ENCODE measurements at places on chromosomes 2 and 18.

- no peak for DNase-seq
Measured at GRCh38 chr18:45280481-45281276, 334.6 kb upstream of the SLC14A2 start.

DNA sequence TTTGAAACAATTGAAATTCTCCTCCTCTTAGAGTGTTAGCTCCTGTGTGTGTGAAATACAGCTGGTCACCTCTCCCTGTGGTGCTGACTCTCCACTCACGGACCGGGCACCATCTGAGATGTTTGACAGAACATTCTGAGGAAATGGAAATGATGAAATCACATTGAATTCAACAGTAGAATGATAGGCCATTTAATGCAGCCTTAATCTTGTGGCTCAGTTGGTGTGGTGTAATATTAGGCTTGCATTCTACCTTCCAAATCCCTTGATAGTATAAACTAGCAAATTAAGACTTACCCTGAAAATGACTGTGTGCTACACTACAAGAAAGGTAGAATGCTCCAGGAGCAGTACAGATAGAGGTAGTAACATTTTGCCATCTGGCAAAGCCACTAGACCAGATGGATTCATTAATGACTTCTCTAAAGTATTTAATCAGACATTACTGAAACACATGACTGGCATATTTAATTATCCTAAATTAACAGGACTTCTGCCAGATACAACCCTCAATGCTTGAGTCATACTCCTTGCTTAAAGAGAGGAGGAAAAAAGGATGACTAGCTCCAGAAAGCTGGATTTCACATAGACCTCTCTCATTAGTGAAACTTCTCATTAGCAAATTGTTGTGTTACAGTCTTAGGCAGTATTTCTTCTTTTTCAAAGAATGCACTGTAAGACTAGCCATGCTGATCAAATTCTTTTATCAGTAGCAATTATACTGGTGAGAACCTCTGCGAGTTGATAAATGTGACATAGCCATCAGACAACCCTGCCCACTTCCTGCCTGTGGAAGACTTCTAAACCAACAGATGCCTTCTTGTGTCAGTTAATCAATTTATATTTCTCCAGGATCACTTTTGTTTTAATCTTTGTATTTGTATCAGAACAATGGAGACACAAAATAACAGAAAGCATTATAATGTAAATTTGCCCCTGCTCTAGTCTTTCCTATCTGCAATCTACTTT is 80.6 kb downstream of the EML6 start:
- DNase-seq = no peak

DNA sequence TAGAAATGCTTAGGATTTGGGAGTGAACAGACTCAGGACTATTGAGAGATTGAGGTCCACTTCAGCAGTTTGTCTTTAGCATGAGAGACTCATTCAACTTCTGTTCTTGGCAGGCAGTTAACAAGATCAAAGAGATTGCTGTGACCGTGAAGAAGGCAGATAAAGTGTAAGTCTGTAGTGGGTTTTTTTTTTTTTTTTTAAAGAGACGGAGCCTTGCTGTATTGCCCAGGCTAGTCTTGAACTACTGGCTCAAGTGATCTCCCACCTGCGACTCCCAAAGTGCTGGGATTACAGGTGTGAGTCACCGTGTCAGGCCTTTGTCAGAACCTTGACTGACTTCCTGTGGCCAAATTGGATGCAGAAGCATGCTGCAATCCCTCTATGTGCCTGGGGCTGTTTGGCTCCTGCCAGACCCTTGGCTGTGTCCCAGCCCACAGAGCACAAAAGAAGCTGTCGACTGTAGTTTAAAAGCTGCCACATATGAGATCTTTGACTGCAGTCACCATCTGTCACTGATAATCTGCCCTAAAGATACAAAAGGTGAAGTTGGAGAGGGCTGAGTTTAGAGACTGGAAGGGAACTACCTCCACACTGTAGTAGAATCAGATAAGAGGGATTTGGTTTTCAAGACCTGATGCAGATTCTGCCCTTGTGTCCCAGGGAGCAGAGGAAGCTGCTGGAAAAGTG is 9.9 kb downstream of the CCT7 start:
- DNase-seq = no peak

DNA sequence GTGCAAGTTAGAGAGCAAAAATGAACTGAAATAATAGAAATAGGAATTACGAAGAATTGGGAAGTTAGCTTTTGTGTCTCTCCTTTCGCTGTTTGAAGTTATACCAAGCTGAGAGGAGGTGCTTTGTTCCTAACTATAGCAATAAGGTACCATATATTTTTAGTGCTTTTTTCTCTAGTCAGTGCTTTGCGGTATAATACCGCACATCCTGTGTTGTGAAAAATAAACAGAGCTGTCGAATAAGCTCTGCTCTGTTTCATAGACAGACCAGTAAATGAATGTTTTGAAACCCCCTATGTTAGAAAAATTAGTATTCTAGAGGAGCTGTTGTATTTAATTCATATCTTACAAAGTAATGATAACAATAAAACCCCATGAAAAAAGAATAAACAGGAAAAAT is 130.8 kb downstream of the MAP4K4 start:
- no peak for DNase-seq

- no peak for DNase-seq
Measured at GRCh38 chr2:217316743-217317142, 456.9 kb upstream of the TNP1 start.

DNA sequence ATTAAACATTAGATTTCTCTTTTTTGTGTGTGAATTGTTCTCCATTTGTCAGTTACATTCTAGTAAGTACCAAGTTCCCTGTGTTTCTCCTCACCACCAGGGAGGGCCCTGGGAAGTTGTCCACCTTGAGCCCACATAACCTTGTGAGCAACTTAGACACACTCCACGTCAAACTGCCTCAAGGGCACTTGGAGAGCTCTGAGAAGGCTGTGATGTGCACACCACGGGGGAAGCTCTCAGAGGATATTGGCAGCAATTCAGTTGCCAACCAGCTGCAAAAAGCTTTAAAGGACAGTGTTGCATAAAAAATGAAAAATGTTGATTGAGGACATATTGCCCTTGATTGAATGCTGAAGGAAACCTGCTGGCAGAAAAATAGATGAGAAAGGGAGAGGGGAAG is 743.6 kb downstream of the RNF144A start:
- DNase-seq = no peak

GRCh38 chr2:137255990-137256389 is 490.6 kb downstream of the THSD7B start:
- DNase-seq = no peak

GRCh38 chr2:635687-636621 is 41.3 kb downstream of the TMEM18 start:
- no peak for DNase-seq

- DNase-seq = no peak
Measured at GRCh38 chr18:79508565-79509535, 113.1 kb downstream of the NFATC1 start.

- DNase-seq = no peak
Measured at GRCh38 chr2:8335801-8336200, 346.1 kb upstream of the ID2 start.

- DNase-seq = no peak
Measured at GRCh38 chr18:22789052-22789451, 144.1 kb upstream of the RBBP8 start.

GRCh38 chr18:12593866-12594265 is 64.0 kb downstream of the SPIRE1 start:
- no peak for DNase-seq

- DNase-seq = no peak
Measured at GRCh38 chr2:17506736-17507616, 11.3 kb downstream of the RAD51AP2 start.

- no peak for DNase-seq
Measured at GRCh38 chr2:138515092-138515491, 13.5 kb downstream of the SPOPL start.

GRCh38 chr2:184004289-184004947 is 593.9 kb upstream of the ZNF804A start:
- no peak for DNase-seq

Measured in stimulated activated CD4-positive, alpha-beta T cell treated with anti-CD3 and anti-CD28 coated beads, Interleukin-1b, Interleukin-23, amount 100 ng/mL, for 1 hour (primary cell).